ENCODE measurements at places on chromosomes 3 and 15. TPM values are rescaled to one million over a fixed set of nuclear protein-coding genes. Genes with fewer than 3 reads are reported as not detected.
A peak's percentile ranks its signal among the peaks of the same experiment; 100 is the strongest.

Gene SLC28A1
- total RNA-seq: not detected

Gene IGF2BP2
- 35.4 TPM for total RNA-seq

GRCh38 chr15:73838831-73839426 is 34.4 kb upstream of the TBC1D21 start:
- H3K4me3 ChIP-seq: no peak overlapping the region
- peak; percentile 58 for DNase-seq
- no peaks in the 10 kb centered on the region for H3K27me3 ChIP-seq
- no peaks in the 10 kb centered on the region for H3K4me1 ChIP-seq

GRCh38 chr15:66261056-66261455 is 7.5 kb upstream of the MEGF11 start:
- DNase-seq: no peak
- H3K27ac ChIP-seq: no peak overlapping the region
- no peak overlapping the region for H3K4me3 ChIP-seq
- no peaks in the 10 kb centered on the region for H3K4me1 ChIP-seq
- peaks cover 2% of the 10 kb centered on the region for H3K27me3 ChIP-seq

DNA sequence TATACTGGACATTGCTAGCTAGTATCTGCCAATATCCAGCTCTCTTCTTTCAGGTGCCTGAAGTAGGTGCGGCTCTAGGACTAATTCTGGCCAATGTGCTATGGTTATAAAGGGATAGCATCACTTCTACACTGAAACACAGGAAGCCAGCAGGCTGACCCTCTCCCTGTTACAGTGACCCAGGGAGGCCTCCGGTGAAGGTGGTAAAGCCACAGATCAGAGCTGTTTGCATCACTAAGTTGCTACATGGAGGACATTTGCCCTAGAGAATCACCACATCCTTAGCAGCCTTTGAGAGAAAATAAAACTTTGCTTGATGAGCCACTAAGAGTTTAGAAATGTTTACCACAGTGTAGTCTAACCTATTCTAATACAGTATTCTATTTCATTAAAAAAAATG is 161.4 kb downstream of the CHST2 start:
- H3K36me3 ChIP-seq: no peaks in the 10 kb centered on the region
- no peaks in the 10 kb centered on the region for H3K27me3 ChIP-seq
- H3K4me3 ChIP-seq: no peak overlapping the region
- no peak for DNase-seq

DNA sequence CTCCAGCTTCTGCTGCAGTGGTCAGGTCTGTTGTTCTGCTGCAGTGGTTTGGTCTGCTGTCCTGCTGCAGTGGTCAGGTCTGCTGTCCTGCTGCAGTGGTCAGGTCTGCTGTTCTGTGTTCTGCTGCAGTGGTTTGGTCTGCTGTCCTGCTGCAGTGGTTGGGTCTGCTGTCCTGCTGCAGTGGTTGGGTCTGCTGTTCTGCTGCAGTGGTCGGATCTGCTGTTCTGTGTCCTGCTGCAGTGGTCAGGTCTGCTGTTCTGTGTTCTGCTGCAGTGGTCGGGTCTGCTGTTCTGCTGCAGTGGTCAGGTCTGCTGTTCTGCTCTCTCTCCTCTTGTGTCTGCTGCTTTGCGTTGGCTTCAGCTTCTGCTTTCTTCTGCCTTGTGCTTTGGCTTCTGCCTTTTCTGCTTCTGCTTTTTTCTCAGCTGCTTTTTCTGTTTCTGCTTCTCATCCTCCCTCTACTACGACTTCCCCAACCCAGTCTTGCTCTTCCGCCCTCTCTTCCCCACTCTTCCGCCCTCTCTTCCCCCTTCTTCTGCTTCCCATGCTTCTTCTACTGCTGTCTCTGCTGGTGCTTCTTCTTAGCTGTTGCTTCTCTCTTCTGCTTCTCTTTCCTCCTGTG is 50.7 kb downstream of the FAM43A start:
- H3K27ac ChIP-seq: no peak overlapping the region
- no peak overlapping the region for H3K4me3 ChIP-seq
- peaks cover 5% of the 10 kb centered on the region for H3K4me1 ChIP-seq
- no peaks in the 10 kb centered on the region for H3K27me3 ChIP-seq
- H3K36me3 ChIP-seq: no peaks in the 10 kb centered on the region
- no peak for DNase-seq

- no peak overlapping the region for H3K4me3 ChIP-seq
- no peaks in the 10 kb centered on the region for H3K27me3 ChIP-seq
- no peaks in the 10 kb centered on the region for H3K36me3 ChIP-seq
- no peaks in the 10 kb centered on the region for H3K4me1 ChIP-seq
These were observed 325.8 kb upstream of the IGF1R start for GRCh38 chr15:98322581-98322980.
